ENCODE measurements at places on chromosomes 3 and 15. TPM values are rescaled to one million over a fixed set of nuclear protein-coding genes. Genes with fewer than 3 reads are reported as not detected.
A peak's percentile ranks its signal among the peaks of the same experiment; 100 is the strongest.

GRCh38 chr3:25686766-25687165 is 22.1 kb upstream of the TOP2B start:
- no peak for DNase-seq

DNA sequence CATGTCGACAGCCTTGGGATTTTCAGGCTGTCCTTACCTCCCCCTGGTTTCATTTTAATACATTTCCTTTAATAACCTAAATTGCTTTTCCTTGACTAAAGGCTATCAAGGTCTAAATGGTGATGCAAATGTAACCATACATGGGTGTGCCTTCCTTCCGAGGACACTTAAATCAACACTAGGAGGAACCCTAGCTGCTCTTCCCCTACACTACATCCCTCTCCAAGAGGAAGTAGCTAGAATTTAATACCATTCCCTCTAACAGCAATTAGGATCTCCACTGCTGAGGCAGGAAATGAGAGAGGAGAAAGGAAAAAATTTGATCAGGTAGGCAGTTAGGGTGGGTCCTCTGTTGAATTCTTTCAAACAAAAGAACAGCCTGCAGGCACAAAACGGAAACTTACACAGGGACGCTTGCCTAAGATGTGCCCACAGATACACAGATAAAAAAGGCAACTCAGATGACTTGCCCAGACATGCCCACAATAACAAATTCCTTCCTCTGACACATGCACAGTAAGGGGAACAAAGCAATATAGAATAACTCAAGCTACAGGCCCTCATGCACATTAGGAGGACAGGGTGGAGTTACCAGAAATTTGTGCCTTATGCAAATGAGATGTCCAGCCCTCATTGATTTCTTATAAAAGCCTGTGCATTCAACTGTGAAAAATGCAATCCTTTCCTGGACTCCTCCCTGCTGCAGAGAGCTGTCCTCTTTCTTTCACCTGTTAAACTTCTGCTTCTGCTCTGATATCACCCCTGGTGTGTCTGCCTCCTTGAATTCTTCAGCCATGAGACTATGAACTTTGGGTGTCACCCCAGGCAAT is 1024.4 kb upstream of the CADM2 start:
- DNase-seq, result no peak

DNA sequence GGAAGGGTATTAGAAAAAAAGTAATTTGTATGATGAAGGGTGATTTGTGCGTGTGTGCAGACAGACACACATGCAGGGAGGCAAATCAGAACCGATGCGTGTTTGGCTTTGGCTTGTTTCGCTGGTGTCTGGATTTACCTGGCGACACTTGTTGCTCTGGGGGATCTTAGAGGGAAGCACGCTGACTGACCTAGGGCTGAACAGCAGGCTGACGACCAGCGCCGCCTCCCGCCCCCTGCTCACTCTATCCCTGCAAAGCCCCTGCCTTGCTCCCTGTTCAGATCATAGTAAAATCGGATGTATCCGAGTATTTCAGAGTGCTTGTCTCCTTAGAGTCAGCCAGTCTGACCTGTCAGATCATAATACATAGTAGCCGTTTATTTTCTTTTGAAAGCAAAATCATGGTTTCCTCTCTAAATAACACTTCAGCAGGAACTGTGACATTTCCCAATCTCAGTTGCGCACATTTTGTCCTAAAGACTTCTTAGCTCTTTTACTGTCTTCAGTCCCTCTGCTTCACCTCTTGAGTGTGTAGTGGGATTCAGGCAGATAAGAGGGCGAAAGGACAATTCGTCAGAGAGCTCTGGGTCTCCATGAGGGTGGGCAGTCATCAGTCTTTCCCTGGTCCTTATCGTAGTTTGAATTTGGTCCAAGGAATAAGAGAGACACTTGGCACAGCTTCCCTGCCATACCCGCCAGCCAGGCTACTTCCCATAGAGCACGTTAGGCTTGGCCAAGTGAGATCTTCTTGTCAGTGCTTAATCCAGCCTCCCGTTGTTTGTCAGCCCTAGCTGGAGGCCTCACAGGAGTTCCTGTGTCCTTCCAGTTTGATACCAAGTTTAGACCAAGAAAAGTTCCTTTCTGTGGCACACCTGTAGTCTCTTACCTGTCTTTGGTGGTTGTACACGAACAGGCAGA is 97.4 kb downstream of the PGPEP1L start:
- DNase-seq, result no peak

- no peak for DNase-seq
Observed at GRCh38 chr15:89402518-89402805, 67.8 kb upstream of the POLG start.

DNA sequence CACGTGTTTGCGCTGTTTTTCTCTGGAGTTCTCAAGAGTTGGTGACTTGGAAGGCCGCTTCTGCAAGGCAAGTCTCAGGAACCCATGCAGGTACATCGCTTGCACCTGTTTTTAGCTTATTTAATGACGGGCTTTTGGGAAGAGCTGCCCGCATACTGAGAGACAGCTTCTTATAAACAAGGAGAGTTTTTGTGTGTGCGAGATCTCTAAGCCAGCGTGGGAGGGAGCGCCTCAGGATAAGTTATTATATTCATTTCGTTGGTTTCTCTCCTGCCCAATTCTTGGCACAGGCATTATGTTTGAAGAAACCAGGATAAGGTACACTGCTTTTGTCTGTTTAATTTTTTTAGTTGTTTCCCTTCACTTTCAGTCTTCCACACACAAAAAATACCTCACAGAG is 11.4 kb upstream of the SACM1L start:
- no peak for DNase-seq

GRCh38 chr3:14131134-14131533 is 6.3 kb downstream of the TMEM43 start:
- DNase-seq, result no peak

GRCh38 chr3:134008630-134009156 is 21.0 kb downstream of the SLCO2A1 start:
- DNase-seq, result peak; percentile 49

DNA sequence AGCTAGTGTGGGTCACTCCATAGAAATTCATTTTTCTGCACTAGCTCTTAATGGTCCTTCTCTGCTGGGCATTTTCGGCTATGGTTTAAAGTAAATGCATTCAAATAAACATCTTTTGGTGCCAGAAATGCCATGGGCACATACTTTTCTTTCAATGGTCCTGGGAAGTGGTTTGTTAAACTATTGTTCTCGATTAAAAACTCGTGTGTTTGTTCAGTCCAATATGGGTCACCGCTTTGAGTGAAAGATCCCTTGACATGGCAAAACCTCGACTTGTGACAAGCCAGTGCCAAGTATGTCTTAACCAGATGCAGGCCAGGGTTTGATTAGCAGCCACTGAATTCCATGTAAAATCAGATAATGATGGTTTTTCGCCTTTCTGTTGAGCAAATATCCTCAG is 331.9 kb upstream of the WNT5A start:
- DNase-seq, result no peak

DNA sequence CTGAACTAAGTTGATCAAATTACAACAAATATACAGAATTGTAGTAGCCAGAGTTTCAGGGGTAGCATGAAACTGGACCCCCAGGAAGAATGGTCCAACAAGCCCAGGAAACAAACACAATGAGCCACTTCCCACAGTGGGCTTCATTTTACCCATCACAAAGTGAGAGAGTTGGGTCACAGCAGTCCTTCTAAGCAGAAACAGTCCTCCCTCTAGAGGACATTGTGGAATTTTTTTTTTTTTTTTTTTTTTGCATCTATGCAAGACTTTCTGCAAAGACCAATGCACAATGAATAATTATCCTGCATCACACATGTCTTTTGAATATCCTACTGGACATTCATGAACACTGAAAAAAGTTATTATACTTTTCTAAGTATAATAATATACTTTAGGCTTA is 73.8 kb upstream of the ATP13A5 start:
- no peak for DNase-seq

GRCh38 chr3:85572426-85572825 is 613.6 kb downstream of the CADM2 start:
- no peak for DNase-seq

DNA sequence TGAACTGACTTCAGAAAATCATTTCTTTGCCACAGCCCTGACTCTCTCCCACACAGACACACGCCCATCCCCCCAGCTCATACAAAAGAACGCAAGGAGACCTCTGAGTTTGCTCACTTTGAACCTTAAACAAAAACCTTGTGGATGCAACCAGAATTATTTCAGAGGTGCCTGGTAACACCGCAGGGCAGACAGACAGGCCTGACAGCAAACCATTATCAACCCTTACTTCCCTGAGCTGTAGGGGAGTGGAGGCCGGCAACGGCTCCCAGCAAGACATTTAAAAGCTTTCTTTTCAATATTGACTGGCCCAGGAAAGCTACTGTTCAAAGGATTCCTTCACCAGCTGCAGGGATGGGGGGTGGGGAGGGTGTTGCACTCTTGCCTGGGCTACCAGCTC is 2.0 kb upstream of the EFCC1 start:
- no peak for DNase-seq

DNA sequence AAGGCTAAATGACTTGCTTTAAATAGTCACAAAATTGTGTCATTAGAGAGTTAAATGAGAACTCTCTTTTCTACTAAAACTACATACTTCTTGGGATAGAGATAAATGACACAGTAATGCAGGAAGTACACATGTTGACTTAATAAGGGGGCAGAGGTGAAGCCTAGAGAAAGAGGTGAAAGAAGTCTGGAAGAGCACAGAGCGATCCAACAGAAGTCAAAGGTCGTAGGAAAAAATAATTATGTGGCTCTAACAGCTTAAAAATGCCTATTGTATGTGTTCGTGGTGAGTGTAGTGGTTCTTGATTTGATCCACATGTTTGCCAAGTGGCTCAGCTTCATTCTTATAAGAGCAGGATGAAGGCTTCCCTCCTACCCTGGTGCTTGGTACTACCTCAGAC is 61.7 kb downstream of the TMEM212 start:
- no peak for DNase-seq

DNA sequence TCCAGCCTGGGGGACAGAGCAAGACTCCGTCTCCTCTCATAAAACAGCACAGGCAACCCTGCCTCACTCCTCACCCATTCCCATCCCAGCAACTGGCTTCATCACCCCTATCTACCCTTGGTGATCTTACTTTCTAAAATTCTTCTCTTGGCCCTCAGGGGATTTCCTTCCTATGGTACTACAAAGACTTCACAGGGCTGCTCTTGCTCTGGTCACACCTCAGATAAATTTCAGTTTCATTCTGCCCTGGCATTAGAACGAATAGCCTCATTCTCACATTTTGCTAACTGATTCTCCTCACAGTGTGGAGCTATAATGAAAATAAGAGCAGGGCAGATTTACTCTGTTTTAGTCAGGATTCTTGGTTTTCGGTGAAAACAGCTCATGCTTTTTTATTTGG is 22.1 kb upstream of the CRBN start:
- DNase-seq, result no peak

DNA sequence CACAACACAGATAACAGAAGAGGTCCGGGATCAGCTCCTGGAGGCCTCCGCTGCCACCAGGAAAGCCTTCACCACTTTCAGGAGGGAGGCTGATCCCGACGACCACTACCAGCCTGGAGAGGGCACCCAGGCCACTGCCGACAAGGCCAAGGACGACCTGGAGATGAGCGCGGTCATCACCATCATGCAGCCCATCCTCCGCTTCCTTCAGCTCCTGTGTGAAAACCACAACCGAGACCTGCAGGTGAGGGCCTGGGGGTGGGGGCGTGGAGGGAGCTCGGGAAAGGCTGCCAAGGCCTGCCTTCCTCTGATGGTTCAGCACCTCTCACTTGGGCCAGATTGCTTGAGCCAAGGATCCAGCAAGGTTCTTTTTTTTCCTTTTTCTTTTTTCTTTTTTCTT is 210.7 kb upstream of the BHLHE40 start:
- DNase-seq, result no peak

DNA sequence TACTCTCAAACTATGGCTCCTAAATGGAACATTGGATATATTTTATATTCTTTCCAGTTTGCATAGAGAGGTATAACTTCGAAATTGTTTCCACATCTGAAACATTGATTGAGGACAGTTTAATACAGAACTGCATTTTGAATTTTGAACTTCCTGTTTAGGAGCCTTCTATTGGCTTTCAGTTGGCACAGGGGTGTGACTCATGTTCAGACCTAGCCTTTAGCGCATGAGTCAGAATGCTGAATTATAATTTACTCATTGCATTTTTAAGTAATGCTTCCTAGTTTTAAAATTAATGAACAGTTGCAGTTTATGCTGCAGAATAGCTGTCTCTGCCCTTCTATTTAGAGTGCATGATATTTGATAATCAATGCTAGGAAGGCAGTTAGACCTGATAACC is 751.7 kb downstream of the CADM2 start:
- DNase-seq, result no peak

DNA sequence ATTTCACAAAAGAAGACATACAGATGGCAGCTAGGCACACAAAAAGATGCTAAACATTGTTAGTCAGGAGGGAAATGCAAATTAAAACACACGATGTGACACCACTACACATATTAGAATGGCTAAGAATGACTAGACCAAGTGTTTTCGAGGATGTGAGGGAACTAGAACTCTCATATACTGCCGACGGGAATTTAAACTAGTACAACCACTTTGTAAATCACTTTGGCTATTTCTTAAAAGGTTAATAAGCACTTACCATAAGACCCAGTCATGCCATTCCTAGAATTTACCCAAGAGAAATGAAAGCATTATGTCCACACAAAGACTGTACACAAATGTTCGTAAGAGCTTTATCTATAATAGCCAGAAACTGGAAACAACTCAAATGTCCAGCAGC is 5.6 kb downstream of the CEP70 start:
- DNase-seq, result no peak

DNA sequence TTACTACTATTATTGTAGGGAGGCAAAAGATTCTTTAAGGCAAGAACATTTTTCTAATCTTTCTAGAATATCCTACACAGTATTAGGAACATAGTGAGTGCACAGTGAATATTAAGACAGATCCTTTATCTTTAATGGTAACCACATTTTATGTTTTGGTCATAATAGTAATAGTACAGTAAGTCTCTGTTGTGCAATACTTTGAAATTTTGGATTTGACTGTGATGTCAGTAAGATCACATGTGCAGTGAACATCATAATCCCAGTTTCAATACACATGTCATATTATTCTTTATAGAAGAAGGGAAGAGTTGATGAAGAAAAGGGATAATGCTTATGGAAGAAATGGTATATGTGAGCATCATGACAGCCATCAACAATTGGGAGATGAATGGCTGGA is 10.7 kb downstream of the STT3B start:
- no peak for DNase-seq

GRCh38 chr15:74837482-74838136 is 5.3 kb downstream of the ULK3 start:
- no peak for DNase-seq

GRCh38 chr3:33167716-33168336 is 50.8 kb downstream of the SUSD5 start:
- DNase-seq, result no peak

DNA sequence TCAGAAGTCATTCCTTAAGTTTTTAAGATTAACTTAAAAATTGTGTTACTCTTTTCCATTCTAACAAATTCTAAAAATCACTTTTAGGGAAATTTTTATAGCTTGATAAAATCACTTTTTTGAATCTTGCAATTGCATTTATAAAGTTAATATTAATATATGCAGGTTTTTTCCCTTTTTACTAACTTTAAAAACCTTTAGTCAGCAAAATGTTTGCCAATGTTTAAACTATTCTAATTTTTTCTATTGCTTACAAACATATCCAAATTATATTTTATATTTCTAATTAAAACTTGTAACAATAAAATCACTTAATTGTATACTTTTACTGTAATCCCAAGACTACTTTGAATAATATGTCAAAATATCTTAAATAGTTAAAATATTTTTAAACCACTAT is 839.4 kb downstream of the TBL1XR1 start:
- DNase-seq, result no peak

ZNF860 gene
- total RNA-seq, result not detected

TCAIM gene
- total RNA-seq, result 18.8 TPM

KBTBD13 gene
- 4.4 TPM for total RNA-seq

ULK3 gene
- 38.1 TPM for total RNA-seq

NT5DC2 gene
- 94.0 TPM for total RNA-seq

AGBL1 gene
- total RNA-seq, result not detected

ZNF662 gene
- 1.7 TPM for total RNA-seq
